NCI-H187 treated with DMSO at 0.1 percent for 48 hours (cell line): ENCODE measurements at places on chromosomes 5 and 9.

GRCh38 chr5:176624938-176625337 lies 5.4 kb downstream of the SNCB start:
- DNase-seq, result no peak

DNA sequence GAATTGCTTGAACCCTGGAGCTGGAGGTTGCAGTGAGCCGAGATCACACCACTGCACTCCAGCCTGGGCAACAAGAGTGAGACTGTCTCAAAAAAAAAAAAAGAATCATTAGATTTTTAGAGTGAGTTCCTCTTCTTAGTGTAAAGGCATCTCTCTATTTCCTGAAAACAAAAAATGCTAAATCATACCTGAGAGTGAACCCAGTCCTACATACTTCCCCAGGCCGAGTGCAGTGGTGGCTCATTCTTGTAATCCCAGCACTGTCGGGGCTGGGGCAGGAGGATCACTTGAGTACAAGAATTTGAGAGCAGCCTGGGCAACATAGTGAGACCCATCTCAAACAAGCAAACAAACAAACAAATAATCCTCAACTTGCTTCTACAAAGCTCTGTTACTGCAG lies 38.2 kb upstream of the LPAR1 start:
- DNase-seq, result no peak

GRCh38 chr5:65264420-65264819 lies 217.3 kb downstream of the ADAMTS6 start:
- no peak for DNase-seq

GRCh38 chr9:95974389-95974788 lies 98.9 kb downstream of the ERCC6L2 start:
- no peak for DNase-seq

DNA sequence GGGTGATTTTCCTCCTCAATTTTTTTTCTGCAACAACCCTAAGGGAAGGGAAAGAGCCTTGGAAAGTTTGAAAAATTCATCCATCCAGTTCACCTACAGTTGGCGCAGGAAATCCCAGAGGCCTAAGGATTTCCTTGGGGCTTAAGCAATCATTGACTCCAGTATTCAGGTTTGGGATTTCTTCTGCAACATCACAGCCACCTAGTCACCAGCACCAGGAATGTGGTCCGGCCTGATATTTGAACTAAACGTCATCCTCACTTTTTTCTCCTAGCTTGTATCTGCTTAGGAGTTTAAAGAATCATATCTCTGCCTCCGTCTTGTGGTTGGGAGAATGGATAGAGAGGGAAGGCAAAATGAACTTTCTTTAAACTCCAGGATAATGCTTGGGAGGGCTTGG lies 20.2 kb upstream of the TLE4 start:
- DNase-seq, result no peak

GRCh38 chr9:4242239-4242638 lies 57.6 kb downstream of the GLIS3 start:
- DNase-seq, result no peak

DNA sequence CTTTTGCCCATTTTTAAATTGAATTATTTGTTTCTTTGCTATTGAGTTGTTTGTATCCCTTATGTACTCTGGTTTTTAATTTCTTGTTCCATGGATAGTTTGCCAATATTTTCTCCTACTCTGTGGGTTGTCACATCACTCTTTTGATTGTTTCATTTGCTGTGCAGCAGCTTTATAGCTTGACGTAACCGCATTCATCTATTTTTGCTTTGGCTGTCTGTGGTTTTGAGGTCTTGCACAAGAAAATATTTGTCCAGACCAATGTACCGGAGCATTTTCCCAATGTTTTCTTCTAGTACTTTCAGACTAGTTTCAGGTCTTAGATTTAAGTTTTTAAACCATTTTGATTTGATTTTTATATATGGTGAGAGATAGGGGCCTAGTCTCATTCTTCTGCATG lies 36.2 kb upstream of the ZNF366 start:
- DNase-seq, result no peak

DNA sequence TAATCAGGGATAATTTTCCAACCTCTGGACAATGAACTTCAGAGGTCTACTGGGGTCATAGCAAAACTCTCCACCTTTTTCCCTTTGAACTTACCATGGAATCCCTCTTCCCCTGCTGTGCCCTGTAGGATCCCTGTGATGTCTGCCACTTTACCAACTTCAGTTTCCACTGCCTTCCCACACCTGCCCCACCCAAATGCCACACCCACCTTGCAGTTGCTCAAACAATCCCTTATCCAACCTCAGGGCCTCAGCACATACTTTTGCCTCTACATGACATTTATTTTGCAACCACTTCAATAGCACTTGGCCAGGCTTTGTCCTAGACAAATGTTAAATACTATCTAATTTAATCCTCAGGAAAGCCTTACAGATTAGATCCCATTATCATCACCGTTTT lies 463.7 kb upstream of the WWC1 start:
- DNase-seq, result no peak

DNA sequence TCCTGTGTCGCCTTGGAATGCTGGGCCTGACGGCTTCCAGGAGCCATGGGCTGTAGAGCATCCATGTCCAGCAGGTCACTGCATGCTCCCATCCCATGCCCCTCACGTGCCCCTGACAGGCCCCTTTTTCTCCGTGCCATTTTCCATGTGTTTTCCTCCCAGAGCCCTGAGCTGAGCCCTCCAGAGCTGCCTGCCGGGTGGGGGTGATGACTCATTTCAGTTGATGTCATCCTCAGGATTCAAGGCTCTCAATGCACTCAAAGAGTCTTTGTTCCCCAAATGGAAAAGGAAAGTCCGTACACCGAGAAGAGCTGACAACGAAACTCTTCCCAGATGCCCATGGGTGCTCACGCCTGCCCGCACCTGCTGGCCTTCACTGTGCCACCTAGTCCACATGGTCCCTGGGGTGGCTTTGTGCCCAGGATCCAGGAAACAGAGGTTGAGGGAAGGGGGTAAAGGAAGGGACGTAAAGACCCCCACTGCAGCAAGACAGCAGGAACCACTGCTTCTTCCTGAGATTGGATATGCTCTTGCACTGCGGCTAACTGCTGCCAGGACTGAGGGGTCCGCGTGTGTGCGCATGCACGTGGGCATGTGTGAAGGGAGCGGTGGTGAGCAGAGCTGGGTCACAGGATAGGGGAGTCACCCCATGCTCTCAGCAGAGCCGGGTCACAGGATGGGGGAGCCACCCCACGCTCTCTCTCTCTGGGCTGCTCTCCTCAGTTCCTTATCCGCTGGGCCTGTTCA lies 27.6 kb downstream of the COL15A1 start:
- no peak for DNase-seq

DNA sequence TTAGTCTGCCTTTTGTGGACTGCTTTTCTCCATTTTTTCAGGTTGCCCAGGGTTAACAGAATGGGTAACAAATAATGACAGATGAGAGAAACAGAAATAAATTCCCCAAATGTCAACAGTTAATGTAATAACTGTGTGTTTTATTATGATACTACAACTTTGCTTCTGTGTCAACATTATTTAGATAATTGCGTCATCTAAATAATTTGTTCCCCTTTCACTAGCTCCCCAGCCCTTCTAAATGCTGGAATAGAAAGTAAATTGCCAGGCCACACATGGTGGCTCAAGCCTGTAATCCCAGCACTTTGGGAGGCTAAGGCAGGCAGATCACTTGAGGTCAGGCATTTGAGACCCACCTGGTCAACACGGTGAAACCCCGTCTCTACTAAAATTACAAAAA lies 53.5 kb downstream of the RNF38 start:
- DNase-seq, result no peak

GRCh38 chr5:68334553-68334886 lies 119.0 kb downstream of the PIK3R1 start:
- no peak for DNase-seq

GRCh38 chr9:124398191-124398935 lies 16.9 kb downstream of the PSMB7 start:
- DNase-seq, result no peak

DNA sequence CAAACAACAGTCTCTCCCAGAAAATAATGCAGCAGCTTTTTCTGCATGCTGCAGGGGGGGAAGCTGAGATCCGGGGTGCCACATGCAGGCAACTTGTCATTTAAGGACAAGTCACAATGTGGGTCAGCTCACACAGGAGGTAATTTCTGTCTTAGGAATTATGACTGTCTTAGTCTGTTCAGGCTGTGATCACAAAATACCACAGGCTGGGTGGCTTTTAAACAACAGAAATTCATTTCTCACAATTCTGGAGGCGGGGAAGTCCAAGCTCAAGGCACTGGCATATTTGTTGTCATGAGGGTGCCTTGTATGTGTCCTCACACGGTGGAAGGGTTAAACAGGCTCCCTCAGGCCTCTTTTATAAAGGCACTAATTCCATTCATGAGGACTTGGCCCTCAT lies 127.7 kb downstream of the DIRAS2 start:
- DNase-seq, result no peak

GRCh38 chr5:126851501-126852011 lies 74.6 kb downstream of the LMNB1 start:
- no peak for DNase-seq

- no peak for DNase-seq
These were observed 67.8 kb downstream of the IRX2 start for GRCh38 chr5:2683720-2684119.

DNA sequence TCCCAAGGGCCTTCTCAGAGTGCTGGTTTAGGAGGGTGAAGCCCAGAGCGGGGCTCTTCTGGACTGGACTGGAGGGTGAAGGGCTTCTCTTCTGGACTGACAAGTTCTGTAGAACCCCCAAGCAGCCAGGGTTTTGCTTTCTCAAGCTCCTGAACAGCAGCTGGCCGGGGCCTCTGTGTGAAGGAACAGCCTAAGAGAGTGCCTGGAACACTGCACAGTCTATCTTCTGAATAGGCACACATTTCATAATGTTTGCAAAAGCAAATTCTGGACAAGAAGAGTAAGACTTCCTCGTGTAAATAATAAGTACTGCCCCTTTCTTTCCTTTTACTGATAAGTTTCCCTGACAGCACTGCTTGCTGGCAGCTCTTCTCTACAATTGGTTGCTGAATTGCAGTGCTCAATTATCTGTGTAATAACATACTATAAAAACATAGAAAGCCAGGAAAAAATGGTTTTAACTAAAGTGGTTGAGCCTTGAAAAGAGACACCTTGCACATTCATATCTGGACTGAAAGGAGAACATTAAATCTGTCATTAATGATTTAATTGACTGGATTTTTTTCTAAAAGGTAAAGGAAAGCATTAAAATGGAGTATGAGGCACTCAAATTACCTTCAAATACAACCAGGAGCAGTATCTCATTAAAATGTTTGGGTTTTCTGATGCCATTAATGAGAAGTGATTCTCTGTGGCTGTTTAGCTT lies 20.5 kb downstream of the MAST4 start:
- DNase-seq, result no peak

GRCh38 chr5:64147379-64147778 lies 18.3 kb upstream of the RNF180 start:
- DNase-seq, result no peak

DNA sequence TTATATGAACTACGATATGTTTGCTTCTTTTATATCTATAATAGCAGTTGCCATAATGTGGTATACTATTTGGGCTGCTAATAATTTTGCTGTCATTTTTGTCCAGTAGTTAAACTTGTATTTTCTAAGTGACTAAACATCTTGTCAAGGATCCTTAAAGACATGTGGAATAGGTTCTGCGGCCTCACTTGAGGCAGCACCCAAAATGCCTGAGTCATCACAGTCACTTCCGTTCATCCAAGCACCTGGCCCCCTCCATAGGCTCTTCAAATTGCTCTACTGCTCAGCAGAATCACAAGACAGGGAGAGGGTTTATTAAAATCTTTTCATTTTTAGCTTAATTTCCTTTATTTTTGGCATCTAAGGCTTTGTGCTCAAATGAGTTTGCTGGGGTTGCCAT lies 259.1 kb downstream of the AOPEP start:
- DNase-seq, result no peak

GRCh38 chr9:16679327-16679821 lies 191.1 kb downstream of the BNC2 start:
- no peak for DNase-seq

DNA sequence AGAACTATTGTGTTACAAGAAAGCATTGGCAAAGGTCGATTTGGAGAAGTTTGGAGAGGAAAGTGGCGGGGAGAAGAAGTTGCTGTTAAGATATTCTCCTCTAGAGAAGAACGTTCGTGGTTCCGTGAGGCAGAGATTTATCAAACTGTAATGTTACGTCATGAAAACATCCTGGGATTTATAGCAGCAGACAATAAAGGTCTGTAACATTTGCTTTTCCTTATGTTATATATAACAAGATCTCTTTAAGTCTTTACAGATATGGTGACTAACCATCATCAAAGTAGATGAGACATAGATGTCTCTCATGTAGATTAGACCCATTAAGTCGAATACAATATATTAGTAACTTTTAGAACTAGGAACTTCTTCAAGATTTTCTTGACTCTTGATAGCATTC lies 33.0 kb downstream of the TGFBR1 start:
- no peak for DNase-seq

GRCh38 chr9:12166518-12166917 lies 526.7 kb upstream of the TYRP1 start:
- DNase-seq, result no peak

GRCh38 chr5:62767650-62768049 lies 189.0 kb downstream of the LRRC70 start:
- no peak for DNase-seq

DNA sequence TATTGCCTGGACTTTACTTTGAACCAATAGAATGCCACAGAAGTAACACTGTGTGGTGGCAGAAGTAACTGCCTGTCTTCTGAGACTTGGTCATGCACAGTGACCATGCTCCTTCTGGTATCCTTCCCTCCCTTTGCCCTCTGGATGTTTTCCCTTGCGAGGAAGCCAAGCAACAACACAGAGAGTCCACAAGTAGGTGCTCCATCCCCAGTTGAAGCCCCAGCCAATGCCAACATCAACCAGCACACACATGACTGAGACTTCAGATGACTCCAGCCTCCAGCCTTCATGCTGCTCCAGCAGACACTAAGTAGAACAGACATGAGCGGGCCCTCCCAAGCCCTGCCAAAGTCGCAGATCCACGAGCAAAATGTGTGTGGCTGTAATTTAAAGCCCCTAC lies 129.6 kb downstream of the EPB41L4A start:
- no peak for DNase-seq

- DNase-seq, result no peak
These were observed 128.9 kb downstream of the CCDC192 start for GRCh38 chr5:127832067-127832466.

GRCh38 chr5:79318935-79319614 lies 83.1 kb downstream of the JMY start:
- no peak for DNase-seq

GRCh38 chr5:111229871-111230810 lies 6.0 kb downstream of the CAMK4 start:
- no peak for DNase-seq
